ENCODE measurements at places on chromosomes 5 and 9.

DNA sequence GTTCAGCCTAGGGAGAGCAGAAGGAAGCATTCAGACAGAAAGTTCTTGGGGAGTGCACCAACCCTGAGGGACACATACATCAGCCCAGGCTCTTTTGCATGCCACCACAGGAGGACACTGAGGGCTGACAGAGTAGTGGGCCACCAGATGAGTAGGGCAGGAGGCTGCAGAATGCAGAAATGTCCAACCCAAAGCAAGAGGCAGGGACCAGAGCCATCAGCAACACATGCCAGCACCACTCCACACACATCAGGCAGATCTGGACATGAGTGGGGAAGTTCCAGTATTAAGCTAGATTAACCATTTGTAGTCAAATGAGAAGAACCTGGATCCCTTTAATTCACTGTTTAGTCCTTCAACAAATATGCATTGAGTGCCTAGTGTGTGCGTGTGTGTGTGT is 35.7 kb upstream of the OTULINL start:
- DNase-seq, result no peak

GRCh38 chr5:157729858-157730257 is 1.4 kb upstream of the THG1L start:
- DNase-seq, result no peak

DNA sequence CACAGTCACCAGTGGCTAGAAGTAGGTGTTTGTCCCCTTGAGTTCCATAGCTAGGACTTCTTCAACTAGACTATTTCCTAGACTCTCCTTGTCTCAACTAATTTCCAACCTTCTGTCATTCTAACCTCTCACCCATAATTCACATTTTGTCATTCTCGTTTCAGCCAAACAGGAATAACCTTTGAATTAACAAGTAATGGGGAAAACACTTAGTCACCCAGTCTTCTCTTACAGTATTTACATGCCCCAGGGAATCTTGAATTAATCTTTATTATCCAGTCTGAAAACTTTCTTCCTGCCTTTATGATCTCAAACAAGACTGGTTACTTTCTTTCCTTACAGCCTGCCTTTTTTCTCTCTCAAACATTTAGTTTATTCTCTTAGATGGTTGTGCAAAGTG is 63.3 kb upstream of the RUSC2 start:
- no peak for DNase-seq

GRCh38 chr9:88583901-88584596 is 49.1 kb downstream of the NXNL2 start:
- DNase-seq, result no peak

- no peak for DNase-seq
These were observed 118.4 kb downstream of the ZNF608 start for GRCh38 chr5:124627815-124628595.

DNA sequence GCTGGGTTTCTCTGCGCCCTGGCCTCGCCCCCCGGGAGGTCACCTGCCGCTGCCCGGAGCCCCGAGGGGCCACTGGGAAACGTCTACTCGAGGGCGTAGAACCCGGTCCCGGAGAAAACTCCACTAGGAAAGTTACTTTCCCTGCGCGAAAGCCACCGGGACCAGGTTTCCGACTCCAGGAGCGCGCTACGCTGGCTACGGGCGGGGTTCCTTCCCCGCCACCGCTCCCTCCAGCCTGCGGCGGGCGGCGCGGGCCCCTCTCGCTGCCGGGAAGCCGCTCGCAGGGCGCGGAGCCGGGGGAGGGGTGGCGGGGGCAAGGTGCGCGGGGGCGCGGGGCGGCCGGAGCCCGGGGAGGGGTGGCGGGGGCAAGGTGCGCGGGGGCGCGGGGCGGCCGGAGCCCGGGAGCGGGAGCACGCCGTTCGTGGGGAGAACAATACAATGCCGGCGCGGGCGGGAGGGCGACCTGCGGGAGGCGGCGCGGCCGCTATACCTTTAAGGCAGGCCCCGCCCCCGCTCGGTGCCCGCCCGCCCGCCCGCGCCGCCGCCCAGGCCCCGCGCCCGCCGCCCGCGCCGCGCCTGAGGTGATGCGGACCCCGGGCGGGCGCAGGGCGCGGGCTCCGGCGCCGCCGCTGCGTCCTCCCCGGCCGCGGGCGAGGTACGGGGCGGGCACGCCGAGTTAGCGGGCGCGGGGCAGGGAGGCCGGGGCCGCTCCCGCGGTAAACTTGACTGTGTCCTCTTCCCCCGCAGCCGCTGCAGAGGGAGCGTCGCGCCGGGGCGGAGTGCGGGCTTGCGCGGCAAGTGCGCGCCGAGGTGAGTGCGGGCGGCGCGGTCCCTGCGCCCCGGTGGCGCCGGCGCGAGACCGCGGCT is 278.1 kb downstream of the AOPEP start:
- no peak for DNase-seq

DNA sequence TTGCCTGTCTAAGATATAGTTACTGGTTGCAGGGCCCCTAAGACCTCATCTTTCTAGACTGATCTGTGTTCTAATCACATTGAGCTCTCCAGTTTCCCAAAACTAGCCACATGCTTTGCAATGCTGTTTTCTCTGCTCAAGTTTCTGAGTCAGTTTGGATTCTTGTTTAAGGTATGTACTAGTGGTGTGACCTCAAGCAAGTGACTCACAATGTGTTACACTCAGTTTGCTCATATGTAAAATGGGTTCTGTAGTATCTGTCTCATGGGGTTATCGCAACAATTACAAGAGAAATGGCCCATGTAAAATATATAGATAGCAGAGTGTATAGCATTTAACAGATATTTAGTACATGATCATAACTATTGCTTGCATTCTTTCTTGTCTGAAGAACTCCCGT is 153.1 kb upstream of the ELL2 start:
- no peak for DNase-seq

DNA sequence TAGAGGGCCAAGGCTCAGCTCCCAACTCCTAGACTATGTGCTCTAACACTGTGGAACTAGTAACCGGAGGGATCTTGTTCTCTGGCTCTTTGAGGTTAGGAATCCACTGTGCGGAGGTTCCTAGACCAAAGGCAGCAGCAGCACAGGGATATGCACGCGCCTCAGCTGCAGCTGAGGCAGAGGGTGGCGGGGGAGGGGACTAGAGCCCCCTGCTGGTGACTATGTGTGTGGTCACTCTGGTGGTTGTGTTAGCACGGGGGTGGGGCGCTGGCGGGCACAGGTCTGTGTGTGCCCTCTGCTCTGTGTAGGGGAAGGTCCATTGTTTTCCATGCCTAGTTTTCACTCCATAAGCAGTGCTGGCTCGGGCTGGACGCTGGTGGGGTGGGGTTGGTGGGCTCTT is 458.0 kb upstream of the IZUMO3 start:
- DNase-seq, result no peak

DNA sequence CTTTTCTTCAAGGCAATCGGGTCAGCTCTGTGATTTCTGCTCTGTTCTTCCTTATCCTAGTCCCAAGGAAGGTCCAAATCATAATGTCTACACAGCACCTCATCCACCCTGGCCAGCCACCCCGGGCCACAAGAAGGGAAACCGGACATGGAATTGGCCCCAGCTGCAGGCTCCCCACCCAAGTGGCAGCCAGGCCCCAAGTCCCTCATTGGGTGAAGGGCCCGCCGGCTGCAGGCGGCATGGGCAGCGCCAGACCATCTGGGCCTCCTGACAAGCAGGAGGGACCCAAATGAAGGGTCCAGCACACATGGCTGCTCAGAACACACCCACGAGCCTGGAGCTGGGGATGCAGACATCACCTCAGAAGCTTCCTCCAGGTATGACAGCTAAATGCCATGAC is 33.7 kb downstream of the BICD2 start:
- DNase-seq, result no peak

GRCh38 chr5:55160493-55161209 is 680 bp downstream of the GPX8 start:
- DNase-seq, result no peak

DNA sequence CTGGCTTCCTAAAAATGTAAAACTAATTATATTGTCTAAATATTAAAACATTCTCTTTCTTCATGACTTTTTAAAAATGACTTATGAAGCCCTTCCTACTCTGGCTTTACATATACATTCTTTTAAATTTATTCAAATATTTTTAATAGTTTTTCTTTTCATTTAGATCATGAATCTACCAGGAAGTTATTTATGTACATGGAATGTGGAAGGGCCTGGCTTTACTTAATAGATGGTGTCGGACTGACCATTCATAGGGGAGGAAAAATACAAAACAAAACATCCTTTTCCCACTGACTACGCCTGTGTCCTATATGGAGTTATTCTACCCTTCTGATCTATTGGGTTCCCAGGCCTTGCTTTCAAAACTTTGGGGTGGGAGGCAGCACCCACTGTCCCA is 129.8 kb downstream of the MACROH2A1 start:
- DNase-seq, result no peak

GRCh38 chr9:110655754-110656641 is 12.6 kb upstream of the MUSK start:
- no peak for DNase-seq

DNA sequence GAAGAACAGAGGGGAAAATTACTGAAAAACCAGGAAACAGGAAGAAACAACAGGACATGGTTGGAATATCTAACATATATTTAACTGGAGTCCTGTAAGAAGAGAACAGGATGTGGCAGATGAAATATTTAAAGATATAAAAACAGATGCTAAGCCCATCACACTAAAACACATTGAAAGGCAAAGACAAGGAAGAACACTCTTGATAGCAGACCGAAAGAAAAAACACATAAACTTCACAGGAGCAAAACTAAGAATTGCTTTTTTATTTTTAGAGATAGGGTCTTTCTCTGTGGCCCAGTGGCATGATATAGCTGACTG is 324.4 kb upstream of the ARRDC3 start:
- DNase-seq, result no peak

- no peak for DNase-seq
These were observed 111.3 kb downstream of the EGFLAM start for GRCh38 chr5:38369692-38370091.

GRCh38 chr9:3441197-3441816 is 84.5 kb downstream of the RFX3 start:
- no peak for DNase-seq

DNA sequence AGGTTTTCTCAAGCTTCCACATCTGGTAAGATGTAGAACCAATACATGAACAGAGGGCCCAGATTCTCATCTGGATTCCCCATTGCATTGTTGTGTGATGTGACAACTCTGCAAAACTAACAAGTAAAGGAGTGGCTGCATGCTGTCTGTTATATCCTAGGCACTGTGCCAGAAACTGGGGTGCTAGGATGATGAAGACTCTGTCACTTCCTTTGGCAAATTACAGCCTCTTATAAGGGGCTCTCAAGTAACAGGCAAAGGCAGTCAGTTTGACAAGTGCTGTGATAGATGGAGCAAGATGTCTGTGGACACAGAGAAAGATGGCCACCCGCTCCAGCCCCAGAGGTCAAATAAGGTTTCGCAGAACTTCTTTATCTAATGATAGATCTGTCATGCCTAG is 115.7 kb downstream of the PAPPA start:
- no peak for DNase-seq
